ENCODE measurements at places on chromosomes 16 and 17.

GRCh38 chr16:82653550-82654511, 27.1 kb downstream of the CDH13 start:
- peak; percentile 8 for DNase-seq

- no peak for DNase-seq
Measured at GRCh38 chr16:21205303-21205702, 6.1 kb downstream of the ZP2 start.

DNA sequence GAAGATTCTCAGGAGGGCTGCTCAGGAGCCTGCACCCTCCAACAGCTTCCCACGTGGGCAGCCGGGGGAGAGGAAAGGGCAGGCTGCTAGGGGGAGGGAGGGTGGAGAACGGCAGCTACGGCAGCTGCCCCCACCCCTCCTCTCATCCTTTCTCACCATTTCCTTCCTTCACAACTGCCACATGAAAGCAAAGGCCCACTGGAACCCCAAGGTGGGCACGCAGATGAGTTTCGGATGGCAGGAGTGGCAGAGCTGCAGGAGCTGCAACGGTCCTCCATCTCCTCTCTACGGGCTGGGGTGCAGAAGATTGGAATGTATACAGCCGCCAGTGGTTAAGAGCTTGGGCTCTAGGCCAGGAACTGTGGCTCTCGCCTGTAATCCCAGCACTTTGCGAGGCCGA, 77.7 kb downstream of the GAS7 start:
- no peak for DNase-seq

DNA sequence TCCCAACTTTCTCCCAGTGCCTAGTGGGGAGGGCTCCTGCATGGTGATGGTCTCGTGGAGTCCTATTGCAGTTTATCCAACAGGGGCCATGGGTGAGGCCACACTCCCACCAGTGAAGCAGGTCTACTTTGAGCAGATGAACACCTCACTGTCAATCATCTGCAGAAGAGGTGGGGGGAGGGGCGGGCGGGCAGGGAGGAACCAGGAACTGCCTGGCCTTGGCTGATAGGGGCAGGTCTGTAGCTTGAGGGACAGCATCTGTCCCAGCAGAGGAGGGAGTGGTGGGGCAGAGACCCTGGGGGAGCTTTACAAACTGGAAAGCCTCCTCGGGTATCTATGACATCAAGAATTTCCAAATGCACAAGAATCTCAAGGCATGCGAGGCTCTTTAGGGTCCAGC, 58.7 kb upstream of the ZNF423 start:
- DNase-seq, result no peak

GRCh38 chr16:78967948-78968347, 632.6 kb downstream of the MAF start:
- DNase-seq, result no peak

- DNase-seq, result no peak
Measured at GRCh38 chr17:82590881-82591539, 57.2 kb downstream of the WDR45B start.

GRCh38 chr16:88194397-88195268, 188.1 kb upstream of the ZNF469 start:
- DNase-seq, result no peak

GRCh38 chr16:16067127-16067526, 117.7 kb downstream of the ABCC1 start:
- no peak for DNase-seq

DNA sequence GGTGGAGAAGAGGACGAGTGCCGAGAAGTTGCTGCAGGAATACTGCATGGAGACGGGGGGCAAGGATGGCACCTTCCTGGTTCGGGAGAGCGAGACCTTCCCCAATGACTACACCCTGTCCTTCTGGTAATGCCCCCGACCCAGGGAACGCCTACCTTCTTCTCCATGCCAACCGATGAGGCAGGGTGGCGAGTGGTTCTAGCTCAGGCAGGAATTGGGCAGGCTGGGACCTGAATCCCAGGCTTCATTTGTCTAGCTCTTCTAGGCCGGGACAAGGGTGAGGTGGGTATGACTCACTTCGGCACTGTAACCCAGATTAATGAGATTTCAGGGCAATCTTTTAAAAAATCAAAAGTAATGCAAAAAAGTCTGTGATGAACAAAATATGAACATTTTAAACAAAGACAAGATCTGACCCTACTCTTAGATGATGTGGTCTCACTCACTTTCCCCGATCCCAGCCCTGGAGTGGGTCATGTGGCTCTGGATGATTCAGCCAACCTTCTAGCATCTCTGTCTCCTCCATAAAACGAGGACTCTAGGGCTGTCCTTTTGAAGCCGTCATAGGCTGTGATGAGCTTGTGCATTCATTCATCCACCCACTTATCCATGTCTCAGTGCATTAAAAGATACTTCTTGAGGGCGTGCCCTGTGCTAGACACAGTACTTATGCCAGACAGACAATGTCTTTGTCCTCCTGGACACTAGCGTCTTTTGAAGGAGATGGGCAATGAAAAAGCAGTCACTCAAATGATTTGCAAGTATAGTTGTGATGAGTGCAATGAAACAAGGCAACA, 102.6 kb downstream of the SDR42E1 start:
- DNase-seq, result no peak

DNA sequence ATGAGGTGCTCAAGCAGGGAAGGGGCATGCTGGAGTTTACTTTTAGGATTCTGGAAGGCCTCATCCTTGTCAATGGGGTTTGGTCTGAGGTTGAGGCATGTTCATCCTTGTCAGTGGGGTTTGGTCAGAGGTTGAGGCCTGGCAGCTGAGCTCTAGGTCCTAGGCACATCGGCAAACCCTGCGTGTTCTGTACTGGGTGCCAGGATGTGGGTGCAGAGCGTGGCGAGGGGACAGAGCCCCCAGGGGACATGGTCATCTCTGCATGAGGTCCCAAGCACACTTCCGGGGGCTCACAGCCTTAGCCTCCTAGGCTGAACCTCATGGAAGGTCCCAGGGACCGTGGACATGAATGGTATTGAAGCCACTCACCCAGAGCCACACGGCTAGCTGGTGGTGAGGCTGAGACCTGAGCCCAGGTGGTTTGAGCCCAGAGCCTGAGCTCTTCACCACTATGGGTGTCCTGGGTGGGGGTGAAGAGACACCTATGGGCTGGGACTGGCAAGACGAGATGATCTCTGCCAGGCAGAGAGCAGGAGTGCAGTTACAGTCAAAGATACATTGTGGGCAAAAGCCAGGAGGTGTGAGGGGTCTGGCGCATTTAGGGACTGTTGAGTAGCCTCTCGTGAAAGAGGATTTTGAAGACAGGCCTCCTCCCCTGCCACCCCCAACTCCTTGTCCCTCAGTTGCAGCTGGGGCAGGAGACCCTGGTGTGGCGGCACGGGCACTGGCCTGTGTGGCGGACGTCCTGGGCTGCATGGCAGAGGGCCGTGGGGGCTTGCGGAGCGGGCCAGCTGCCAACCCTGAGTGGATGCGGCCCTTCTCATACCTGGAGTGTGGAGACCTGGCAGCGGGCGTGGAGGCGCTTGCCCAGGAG, 19.3 kb downstream of the FCSK start:
- DNase-seq, result no peak

DNA sequence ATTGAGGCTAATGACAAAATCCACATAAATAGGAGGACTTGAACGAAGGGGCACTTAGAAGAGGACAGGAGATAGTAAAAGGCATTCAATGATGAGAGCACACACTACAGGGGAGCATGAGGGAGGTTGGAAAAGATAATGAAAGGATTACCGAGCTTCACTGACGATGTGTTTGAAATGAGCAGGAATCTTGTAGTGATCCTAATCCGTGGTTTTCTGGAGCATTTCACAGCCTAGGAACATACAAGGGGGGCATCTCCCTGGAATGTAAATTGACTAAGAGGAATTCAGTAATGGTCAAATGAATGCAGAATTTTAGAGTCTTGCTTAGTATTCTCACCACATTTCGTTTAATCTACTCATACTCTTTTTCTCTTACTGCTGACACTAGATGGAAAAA, 5.2 kb downstream of the ATMIN start:
- DNase-seq, result no peak

- DNase-seq, result no peak
Measured at GRCh38 chr17:67617304-67617899, 100.3 kb upstream of the NOL11 start.

DNA sequence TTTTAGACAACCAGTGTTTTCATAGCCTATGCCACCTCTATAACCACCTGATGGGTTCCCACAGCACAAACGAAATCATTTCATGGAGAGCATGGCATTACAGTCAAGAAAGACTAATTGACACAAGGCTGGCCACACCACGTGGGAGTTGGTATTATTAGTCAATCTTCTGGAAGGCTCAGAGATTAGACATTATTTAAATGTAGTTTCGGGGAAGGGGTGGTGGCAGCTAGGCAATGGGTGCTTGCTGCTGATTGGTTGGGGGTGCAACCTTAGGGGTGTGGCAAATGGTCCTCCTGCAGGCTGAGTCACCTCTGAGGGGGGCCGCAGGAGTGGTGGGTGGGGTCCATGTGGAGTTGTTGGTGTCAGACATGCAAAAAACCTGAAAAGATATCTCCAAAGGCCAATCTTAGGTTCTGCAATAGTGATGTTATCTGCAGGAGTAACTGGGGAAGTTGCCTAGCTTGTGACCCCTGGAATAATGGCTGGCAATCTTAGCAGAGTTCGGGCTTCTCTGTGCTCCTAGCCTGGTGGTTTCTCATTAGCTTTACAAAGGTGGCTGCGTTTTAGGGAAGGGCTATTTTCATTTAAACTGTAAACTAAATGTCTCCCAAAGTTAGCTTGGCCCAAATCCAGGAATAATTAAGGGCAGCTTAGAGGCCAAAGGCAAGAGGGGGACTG, 4.6 kb downstream of the TEN1 start:
- DNase-seq, result no peak

All from activated CD8-positive, alpha-beta memory T cell treated with anti-CD3 and anti-CD28 coated beads for 1 hour (primary cell).